Cardiac septum (tissue), 1 donor: ENCODE measurements at places on chromosomes 7 and 10.

- no peak for DNase-seq
These were observed 7.6 kb upstream of the CLEC5A start for GRCh38 chr7:141954334-141954733.

GRCh38 chr7:101087334-101088068 lies 2.2 kb downstream of the TRIM56 start:
- no peak for DNase-seq

DNA sequence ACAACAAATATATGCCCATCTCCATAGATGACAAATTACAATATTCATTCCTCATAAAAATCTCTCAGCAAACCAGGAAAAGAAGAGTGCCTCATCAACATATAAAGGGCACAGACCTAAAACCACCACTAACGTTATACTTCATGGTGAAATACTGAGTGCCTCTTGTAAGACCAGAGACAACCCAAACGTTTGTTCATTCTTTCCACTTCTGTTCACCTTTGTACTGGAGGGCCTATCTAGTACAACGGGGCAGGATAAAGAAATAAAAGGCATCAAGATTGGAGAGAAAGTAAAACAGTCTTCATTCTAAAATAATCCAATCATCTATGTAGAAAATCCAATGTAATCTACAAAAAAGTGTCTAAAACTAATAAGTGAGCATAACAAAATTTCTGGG lies 79.1 kb downstream of the LARP4B start:
- DNase-seq = no peak

- DNase-seq = no peak
These were observed 137.2 kb downstream of the PHTF2 start for GRCh38 chr7:77935652-77936348.

GRCh38 chr7:134660242-134660785 lies 13.7 kb downstream of the BPGM start:
- DNase-seq = no peak

DNA sequence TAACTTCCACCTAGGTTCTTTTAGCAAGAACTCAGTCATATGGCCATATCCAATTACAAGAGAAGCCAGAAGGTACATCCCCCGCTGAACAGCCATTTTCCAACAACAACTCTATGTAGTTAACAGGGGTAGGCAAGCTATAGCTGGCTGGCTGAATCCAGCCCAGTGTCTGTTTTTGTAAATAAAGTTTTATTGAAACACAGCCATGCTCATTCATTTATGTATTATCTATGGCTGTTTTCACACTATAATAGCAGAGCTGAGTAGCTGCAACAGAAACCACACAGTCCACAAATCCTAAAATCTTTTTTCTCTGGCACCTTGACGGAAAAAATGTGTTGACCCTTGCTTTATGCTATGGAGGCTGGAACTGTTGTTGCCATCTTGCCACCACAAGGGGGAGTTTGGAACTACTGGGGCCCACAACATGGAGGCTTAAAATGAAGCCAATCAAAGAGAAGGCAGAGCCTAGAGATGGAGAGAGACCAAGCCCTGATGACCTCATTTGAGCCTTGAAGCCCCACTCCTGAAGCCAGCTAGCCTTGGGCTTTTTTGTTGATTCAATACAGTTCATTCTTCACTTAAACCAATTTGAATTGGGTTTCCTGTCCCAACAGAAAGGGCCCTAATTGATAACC lies 33.3 kb upstream of the XPNPEP1 start:
- DNase-seq = no peak

DNA sequence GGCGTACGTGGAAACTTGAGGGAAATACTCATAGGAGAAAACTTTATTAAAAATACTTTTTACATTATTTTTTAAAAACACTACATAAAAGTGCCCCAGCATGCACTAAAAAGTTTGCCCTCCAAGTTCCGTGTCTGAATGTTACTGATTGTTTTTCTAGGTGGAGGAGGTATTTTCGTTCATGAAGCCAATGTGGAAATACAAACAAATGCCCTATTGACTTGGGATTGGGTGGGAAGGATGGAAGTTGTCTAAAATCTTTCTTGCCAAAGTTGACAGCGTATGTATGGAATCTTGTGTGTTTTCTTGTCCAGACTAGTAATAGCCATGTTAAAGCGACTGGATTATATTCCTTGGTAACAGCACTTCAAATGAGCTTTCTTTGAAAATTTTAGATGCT lies 1.2 kb downstream of the PROSER2 start:
- no peak for DNase-seq

DNA sequence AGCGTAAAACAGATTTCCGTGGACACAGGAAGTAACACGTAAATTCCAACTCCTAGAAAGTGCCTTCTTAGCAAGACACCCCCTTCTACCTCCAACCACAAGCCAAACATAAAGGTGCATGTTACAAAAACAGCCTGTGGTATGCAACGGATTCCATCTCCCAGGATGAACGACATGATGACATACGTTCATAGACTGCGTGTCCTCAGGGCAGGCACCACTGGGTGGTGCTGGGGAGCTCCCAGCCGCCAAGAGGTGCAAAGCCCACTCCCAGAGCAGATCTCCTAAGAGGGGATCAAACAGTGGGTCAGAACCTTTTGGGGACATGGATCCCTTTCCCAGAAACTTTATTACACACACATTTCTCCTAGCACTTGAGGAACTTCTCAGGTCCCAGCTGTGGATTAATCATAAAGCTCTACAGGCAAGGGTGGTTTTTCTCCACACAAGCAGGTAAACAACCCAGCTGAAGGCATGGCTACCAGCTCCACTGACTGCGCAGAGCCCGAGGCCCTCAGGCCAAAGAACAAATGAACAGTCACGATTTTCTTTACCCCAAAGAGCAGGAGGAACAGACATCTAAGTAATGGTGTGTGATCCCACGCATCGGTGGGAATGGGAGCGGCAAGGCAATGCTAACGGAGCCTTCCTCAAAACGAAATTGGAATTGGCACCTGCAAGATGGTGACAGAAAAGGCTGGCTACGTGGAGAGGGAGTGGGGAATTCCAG lies 13.8 kb downstream of the PSAP start:
- no peak for DNase-seq

DNA sequence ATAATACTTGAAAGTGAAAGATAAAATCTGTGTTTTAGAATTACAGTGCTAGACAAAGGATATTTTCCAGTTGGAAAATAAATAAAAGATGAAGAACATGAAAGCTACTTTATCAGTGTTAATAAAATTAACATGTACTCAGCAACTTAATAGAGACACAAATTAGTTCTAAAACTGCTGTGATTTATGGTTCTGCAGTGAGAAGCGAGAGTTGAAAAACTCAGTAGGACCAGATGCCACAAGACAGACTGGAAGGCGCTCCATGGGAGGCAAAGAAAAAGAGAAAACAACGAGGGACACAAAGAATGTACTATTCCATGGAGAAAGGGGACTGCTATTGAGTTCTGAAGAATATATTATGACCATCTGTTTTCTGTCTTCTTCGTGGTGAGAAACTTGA lies 590.4 kb downstream of the PHTF2 start:
- no peak for DNase-seq

GRCh38 chr10:99393036-99393435 lies 37.4 kb downstream of the GOT1 start:
- no peak for DNase-seq

DNA sequence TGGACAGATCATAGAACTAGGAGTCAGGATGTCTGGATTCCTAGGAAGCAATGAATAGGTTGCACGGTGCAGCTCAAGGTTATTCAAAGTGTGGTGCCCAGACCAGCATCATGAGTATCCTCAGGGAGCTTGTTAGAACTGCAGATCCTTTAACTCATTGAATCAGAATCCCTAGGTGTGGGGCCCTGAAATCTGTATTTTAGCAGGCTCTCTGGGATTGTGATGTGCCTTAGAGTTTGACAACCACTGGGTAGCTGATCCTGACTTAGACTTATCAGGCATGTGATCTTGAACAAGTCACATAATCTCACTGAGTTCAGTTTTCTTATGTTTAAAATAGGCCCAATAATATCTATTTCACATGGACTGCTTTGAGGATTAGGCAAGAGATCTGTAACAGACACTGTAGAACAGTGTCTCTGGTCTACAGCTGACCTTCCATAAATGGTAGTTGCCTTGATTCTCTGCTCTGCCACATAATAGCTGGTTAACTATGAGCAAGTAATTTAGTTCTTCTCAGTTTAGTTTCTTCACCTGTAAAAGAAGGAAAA lies 46.4 kb upstream of the ATRNL1 start:
- DNase-seq = no peak

DNA sequence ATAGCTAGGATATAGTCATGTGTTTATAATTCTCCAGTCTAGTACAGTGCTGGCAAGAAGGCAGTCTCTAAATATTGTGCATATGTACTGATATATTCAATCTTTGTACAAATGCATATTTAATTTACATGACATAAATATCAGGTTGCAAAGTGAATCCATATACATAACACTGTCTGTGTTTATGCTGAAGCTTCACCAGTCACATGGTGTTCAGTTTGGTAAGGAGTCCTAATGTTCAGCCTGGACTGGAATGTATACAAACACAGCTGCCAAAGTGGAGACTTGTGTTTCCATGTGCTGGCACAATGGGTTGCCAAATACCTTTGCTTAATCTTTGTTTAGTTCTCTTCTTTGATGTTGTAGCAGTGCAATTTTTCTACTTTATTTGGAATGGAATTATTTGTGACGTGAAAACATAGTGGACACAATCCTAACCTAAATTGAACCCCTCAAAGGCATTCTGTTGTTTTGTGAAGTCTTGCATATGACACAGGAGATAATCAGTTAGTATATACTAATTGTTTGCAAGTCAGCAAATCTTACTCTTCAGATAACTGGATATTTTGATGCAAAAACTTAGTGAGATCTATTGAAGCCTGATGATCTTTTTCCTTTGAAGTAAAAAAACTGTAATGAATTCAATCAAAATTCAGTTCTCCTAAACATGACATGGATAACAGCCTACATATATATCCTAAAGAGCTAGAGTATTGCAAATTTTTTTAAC lies 17.3 kb upstream of the ARL4A start:
- DNase-seq = no peak

- DNase-seq = no peak
These were observed 18.8 kb downstream of the GLI3 start for GRCh38 chr7:42218248-42218647.

GRCh38 chr10:69840773-69841172 lies 39.1 kb downstream of the COL13A1 start:
- no peak for DNase-seq

DNA sequence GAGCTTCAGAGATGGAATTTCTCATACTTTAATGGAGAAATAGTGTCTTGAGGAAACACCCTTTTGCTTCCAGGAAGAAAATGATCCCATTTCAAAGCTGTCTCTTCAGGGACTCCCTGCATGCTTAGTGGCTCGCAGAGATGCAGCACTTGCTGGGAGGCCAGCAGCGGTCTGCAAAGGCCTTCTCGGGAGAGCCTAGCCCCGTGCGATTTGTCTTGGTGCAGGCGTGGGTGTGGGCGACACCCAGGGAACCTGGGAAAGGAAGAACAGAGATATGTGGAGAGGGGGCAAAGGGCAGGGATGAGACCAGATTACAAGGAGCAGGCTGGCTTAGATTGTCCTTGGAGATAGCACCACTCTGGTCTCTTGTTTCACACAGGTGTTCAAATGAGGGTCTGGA lies 352.3 kb upstream of the PODXL start:
- no peak for DNase-seq

DNA sequence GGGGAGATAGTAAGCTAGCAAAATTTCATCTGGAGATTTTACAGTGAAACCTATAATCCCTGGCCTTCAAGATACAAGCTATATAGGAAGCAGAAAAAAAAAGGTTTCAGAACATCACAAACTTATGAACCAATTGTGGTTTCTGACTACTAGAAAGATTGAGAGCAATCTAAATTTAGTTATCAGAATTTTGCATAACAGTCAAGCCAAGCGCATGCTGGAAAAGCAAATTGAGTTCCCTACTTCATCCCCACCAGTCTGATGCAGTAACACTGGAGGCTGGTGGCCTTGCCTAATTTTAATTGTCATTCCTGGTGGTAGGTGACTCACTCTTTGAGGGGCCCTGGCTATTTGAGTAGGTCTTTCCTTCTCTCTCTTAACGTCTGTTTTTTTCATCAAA lies 46.3 kb upstream of the ELMO1 start:
- DNase-seq = no peak

GRCh38 chr7:135168001-135168400 lies 2.5 kb downstream of the CYREN start:
- DNase-seq = no peak

- DNase-seq = no peak
These were observed 149.9 kb upstream of the KLF14 start for GRCh38 chr7:130883928-130884327.

DNA sequence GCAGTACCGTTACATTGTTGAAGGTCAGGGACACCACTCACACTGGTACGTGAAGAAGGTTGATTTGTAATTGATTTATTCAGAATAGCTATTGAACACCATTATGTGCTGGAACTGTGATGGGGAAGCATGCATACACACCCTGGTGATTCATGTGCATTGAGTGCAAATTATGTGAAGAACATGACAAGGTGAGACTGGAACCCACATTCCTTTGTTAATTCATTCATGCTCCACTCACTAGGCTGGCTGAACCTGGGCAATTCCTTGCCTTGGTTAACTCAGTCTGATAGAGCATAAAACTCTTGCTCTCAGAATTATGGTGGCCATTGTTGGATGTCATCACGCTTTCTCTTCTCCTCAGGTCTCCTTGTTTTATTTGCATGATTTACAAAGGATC lies 67.3 kb upstream of the TPK1 start:
- no peak for DNase-seq

- DNase-seq = no peak
These were observed 7.9 kb downstream of the ENTPD7 start for GRCh38 chr10:99667108-99667751.

DNA sequence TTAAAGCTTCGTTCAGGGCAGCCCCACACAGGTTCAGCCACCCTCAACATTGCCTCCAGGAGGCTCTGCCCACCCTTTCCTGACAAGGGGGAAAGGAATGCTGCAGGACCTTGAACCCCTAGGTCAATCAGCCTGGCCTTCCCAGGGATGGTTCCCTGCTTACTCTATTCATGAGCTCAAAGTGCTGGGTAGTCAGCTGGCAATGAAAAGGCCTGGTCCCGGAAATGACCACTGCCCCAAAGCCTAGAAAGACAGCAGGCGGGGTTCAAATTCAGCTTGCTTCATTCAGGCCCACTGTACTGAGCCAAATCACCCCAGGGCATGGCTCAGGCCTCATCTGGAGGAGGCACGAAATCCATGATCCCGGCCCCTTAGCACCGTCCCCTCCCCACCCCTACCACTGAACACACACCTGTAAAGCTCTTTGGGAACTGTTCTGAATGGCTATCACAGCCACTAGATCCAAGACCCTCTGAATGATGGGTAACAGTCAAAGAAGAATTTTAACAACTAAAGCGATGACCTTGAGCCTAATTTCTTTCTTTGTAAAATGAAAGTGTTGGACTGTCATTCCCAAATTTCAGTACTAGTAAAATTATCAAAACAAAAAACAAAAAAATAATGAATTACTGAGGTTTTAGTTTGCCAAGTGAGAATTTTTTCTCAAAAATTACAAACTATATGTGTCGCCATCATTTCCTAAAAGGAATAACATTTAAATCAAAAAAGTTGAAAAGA lies 1.0 kb downstream of the URGCP start:
- DNase-seq = no peak

- DNase-seq = no peak
These were observed 2.7 kb upstream of the HYCC1 start for GRCh38 chr7:23016345-23017253.
